T-cell (primary cell): ENCODE measurements at places on chromosomes 4 and X. TPM values are rescaled to one million over a fixed set of nuclear protein-coding genes. Genes with fewer than 3 reads are reported as not detected.

The NIPAL1 gene
- 2.9 TPM for total RNA-seq

The DMD gene
- 1.6 TPM for total RNA-seq

The FBXW7 gene
- 96.0 TPM for total RNA-seq

The MSANTD1 gene
- total RNA-seq: 2.5 TPM

The ASB12 gene
- not detected for total RNA-seq

The CTSO gene
- total RNA-seq: 14.1 TPM

The ADGRG4 gene
- total RNA-seq: not detected

The LARP1B gene
- total RNA-seq: 13.5 TPM

The SUPT20HL2 gene
- not detected for total RNA-seq

The SLC25A6 gene
- total RNA-seq: 334 TPM

The ZNF711 gene
- 1.4 TPM for total RNA-seq
